ENCODE measurements at places on chromosomes 5 and 9.
A peak's percentile ranks its signal among the peaks of the same experiment; 100 is the strongest.

- DNase-seq, result no peak
Measured at GRCh38 chr5:95892784-95893354, 68.8 kb downstream of the ELL2 start.

DNA sequence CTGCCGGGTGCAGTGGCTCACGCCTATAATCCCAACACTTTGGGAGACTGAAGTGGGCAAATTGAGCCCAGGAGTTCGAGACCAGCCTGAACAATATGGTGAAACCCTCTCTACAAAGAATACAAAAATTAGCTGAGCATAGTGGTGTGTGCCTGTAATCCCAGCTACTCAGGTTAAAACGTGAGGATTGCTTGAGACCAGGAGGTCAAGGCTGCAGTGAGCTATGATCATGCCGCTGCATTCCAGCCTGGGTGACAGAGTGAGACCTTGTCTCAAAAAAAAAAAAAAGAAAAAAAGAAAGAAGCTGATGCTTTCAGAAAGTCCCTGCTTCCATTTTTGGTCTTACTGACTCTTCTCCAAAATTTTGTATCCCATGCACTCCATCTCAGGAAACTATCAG, 31.3 kb downstream of the SNAPC3 start:
- no peak for DNase-seq

DNA sequence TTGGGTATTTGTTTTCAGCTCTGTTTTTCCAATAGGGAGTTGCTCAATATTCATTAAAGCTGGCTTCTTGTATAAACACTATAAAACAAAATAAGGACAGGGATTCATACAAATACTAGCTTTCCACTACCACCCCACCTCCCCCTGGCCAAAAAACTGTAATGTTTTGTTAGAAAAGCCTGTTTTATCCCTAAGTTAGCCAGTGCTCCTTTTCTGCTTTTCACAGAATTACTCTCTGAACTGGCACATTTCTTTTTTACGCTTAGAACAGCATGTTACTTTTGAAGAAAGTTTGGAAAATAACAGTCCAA, 147.4 kb upstream of the DMRT1 start:
- no peak for DNase-seq

- DNase-seq, result no peak
Measured at GRCh38 chr9:129464972-129465833, 155.7 kb downstream of the C9orf50 start.

DNA sequence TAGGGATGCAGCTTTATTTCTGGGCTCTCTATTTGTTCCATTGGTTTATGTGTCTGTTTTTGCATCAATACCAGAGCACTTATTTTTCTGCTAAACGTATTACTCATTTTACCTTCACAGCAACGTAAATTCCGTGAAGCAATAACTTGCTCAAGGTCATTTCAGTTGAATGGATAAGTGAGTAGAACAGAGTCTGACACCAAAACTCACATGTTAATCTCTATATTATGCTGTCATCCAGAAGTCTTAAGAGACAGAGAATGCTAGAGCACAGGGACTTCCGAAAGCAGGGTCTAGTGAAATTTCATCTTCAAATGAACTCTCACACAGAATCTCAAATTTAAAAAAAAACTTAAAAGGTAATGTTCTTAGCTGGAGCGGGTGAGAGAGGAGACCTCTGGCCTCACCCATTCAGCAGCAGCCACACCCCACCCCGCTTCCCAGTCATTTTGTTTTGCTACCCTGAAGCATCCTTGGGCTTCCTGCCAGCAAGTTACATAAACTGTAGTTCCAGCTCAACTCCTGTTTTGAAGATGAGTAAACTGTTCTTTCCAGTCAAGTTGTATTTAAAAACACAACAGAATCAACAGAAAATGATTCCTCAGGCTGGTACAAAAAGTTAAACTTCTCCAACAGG, 69.3 kb downstream of the TRIM36 start:
- DNase-seq, result no peak

DNA sequence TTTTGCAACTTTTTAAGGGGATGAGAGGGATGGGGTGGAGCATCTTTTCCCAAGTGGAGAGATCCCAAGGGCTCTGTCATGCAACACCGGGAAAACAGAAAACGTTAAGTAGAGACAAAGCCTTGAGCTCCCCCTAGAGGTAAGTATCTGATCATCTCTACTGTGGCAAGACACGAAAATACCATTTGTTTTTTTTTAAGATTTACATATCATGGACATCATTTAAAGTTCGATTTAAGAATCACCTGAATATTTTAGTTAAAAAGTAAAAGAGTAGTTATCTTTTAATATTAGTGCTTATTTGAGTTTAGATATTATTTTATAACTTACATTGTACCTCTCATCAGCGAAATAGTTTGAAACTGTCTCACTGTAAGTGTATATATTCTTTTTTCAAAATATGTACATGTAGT, 200.4 kb downstream of the LRRC70 start:
- no peak for DNase-seq

DNA sequence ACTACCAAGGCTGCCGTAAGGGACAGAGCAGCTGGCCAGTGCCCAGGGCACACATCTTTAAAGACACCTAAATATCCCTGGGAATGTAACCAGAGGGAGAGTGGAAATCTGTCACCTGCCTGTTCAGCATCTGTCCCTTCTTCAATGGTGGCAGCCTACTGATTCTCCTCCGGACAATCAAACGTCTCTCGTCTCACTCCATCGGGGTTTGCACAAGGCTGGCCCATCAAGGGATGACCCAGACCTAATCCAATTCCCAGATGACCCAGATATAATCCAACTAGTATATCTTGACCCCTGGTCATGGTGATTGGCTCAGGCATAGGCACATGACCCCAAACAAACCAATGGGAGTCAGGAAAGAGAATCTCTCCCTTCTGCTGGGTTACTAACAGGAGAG, 93.5 kb downstream of the HRH2 start:
- no peak for DNase-seq

DNA sequence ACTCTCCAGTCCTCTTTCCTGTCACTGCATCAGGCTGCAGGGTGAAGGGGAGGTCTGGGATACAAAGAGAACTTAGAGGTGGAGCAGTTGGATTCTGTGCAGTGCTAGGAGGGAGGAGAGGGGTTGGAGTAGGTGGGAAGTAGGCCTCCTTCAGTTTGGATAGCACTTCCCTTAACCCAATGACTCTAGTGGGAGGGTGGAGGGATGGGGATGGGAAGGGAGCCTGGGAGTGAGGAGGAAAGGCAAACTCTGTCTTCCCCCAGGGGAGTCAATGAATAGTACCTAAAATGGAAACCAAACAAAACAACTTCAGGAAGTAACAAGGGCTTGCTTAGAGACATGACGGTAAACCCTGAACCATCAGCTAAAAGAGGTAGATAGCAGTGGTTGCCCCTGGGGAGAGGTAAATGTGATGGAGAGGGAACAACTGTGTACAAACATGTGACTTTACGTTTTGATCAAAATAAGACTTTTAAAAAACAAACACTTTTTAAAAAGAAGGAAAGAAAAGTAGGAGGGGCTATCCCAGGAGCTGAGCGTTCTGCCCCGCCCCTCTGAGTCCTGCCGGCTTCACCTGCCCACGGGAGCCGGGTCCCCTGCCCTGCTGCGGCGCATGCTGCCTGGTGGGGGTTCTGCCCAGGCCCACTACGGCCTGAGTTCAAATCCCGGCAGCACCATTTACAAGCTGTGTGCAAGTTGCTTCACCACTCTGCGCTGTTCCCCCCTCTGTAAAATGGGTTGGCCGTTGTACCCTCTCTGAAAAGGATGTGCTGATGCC, 30.9 kb downstream of the GSN start:
- no peak for DNase-seq

GRCh38 chr5:79396265-79396664, 117.7 kb downstream of the HOMER1 start:
- DNase-seq, result no peak

DNA sequence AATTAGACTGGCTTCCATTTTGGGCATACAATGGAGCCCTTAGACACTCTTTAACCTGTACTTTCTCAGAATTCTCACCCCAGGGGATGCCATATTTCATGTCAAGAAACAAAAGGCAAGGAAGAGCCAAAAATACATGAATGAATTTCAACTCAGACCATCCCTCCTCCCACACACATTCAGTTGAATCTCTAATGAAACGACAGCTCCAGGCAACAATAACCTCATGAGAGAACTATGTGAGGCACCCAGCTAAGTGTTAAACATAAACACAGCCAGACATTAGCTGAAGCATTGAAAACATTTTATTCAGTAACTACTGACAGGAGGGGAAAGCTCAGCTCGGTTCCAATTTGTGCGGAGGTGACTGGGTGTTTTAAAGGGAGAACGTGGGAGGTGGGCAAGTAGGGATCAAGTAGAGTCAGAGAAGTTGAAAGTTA, 1359.1 kb upstream of the CDH9 start:
- DNase-seq, result no peak

- DNase-seq, result no peak
Measured at GRCh38 chr5:153797484-153797883, 241.2 kb downstream of the FAM114A2 start.

GRCh38 chr5:99948850-99949249, 586.3 kb upstream of the FAM174A start:
- DNase-seq, result no peak

- DNase-seq, result no peak
Measured at GRCh38 chr5:76601470-76601869, 21.7 kb downstream of the F2RL2 start.

DNA sequence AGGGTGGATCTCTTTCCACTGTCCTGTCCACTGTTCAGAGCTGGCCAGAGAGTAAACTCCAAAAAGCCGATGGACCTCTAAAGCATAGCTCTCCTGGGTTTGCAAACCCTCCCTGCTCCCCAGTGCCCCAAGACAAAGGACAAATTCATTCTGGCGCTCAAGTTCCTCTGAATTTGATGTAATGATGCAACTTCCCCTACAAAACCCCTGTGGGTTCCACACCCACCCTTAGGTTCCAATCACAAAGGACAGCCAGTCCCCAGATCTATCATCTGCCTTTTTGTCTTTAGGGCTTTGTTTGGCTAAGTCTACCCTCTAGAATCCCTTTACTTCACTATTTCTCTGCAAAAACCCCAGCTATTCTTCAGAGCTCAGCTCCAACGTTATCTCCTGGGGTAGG, 57.4 kb upstream of the SLC25A51 start:
- DNase-seq, result no peak

DNA sequence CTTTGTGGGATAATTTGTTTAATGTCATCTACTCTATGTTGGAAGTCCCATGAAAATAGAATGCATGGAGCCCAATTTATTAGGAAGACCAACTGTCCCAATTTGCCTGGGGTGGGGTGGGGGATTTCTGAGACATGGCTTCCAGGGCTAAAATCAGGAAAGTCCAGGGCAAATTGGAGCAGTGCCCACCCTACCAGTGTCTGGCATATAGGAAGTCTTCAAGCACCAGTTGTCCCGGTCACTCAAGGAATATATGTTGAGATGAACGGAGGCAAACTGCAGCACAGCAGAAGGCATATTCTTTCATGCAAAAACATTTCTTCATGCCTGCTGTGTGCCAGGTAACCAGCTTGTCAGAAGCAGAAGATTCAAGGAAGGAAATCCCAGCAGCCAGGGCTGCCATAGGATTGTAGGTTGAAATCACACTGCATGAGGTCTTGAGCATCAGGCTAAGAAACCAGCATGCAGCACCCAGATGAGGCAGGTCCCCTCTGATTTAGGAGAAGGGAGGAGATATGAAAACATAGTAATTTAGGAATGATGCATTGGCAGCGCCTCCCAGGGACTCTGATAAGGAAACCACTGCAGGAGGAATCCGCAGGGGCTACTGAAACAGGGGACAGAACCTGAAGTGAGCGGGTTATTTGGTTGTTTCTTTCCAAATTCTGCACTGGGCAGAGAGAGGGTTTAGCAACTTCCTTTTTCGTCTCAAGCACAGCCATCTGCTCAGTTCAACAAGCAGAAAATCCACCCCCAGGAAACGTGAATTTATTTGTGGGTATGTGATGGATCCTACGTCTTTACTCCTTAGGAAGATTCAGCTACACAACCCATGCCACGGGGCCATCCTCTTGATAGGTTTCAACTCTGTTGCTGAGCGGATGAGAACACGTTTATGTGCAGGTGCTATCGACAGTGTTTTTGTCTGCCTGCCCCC, 112.6 kb upstream of the CPEB4 start:
- DNase-seq, result no peak

DNA sequence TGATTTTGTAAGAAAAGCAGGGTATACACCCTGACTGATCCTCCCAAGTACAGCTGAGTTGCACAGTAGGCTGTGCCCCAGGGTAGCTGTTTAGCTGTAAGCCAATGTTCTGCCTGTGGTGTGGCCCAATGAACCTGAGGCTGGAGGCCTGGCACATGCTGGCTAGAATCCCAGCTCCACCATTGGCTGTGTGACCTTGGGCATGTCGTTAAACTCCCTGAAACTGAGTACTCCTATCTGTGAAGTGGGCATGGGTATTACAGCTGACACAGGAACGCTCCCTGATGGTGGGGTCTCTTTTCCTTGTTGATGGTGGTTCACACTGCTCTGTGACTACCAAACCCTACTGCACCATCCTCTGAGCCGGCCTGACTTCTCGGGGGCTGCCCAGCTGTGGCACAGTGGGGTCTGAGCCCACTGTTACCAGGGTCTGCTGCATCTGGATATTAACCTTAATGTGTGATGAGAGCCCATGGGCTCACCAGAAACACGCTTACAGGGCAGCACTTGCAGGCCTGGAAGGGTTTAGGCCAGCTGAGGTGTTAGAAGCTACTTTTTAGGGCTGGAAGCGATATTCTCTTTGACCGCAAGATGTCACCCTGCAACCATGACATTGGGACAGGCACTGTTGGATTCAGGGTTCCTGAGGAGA, 7.0 kb upstream of the GADD45G start:
- DNase-seq, result no peak

- DNase-seq, result no peak
Measured at GRCh38 chr5:6446626-6447309, 1.9 kb upstream of the UBE2QL1 start.

GRCh38 chr9:34717996-34718614, 8.2 kb upstream of the CCL21 start:
- DNase-seq, result no peak

- DNase-seq, result no peak
Measured at GRCh38 chr5:123208668-123209501, 119.8 kb downstream of the PRDM6 start.

GRCh38 chr5:159207686-159208513, 1.5 kb downstream of the RNF145 start:
- peak; percentile 54 for DNase-seq
